ENCODE measurements at places on chromosomes 1 and 21.

- DNase-seq: no peak
Observed at GRCh38 chr21:34812504-34813265, 143.9 kb downstream of the CLIC6 start.

GRCh38 chr1:161046605-161047228 is 940 bp upstream of the USF1 start:
- no peak for DNase-seq

GRCh38 chr1:77313491-77313890 is 31.7 kb downstream of the AK5 start:
- DNase-seq: no peak

DNA sequence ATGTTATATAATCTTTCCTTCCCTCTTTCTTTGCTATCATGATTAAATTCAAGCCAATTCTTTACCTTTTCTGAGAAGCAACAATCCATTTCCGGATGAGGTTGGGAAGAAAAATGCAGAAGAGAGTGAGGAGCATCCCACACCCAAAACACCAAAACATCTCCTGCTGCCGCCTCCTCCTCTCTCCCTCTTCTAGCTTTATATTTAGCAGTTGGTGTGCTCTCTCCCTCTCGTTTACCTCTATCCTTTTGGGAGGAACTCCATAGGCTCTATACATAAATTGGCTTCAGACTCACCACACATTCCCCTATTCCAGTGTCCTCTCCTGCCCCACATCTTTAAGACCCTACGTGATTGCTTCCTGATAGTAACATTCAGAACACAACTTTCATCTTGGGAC is 332.2 kb upstream of the PLXNA2 start:
- DNase-seq: no peak

- DNase-seq: no peak
Observed at GRCh38 chr1:201606096-201606495, 67.2 kb downstream of the NAV1 start.

GRCh38 chr1:66368261-66368660 is 165.7 kb upstream of the SGIP1 start:
- no peak for DNase-seq

All from stimulated activated CD4-positive, alpha-beta T cell treated with anti-CD3 and anti-CD28 coated beads, Interleukin-2, amount 100 ng/mL, for 48 hours (primary cell).